ENCODE measurements at places on chromosomes 12 and 14.

- no peak for DNase-seq
These were observed 46.9 kb upstream of the DYNC1H1 start for GRCh38 chr14:101917413-101918017.

DNA sequence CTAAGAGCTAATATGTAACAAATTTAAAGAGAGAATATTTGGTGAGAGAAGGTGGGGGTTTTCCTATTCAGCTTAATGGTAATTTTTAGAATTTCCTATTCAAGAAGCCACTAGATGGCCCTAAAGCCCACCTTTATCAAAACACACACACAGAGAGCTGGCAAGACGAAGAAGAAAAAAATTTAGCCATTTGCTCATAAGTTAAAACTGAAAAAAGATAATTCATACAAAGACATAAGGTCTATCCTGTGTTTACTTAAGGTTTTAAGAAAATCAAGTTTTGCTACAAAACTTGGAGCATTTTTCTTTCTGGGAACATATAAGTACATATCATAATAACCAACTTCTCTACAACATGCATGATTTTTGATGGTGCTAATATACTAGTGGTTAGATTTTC, 46.8 kb upstream of the PCED1B start:
- no peak for DNase-seq

- DNase-seq: no peak
These were observed 24.0 kb downstream of the SSH1 start for GRCh38 chr12:108833355-108833733.

GRCh38 chr12:34334538-34334937, 312.2 kb downstream of the ALG10 start:
- DNase-seq: no peak

DNA sequence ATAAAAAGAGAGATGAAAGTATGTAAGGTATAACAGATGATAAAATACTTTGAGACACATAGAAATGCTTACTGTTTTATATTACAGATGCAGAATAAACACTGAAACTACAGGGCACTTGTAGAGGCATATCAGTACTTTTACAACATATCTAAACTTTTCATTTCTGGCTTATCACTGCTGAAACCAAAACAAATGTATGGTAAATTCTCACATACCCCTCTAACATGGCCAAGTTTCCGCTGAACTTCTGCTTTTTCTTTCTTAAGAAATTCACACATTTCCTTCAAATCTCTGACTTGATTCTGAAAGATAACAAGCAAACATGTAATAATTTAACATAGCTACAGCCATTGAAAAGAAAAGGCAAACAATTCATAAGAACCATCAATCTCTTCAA, 33.3 kb upstream of the C12orf50 start:
- no peak for DNase-seq

- DNase-seq: no peak
These were observed 536 bp upstream of the WNT1 start for GRCh38 chr12:48977290-48978281.

DNA sequence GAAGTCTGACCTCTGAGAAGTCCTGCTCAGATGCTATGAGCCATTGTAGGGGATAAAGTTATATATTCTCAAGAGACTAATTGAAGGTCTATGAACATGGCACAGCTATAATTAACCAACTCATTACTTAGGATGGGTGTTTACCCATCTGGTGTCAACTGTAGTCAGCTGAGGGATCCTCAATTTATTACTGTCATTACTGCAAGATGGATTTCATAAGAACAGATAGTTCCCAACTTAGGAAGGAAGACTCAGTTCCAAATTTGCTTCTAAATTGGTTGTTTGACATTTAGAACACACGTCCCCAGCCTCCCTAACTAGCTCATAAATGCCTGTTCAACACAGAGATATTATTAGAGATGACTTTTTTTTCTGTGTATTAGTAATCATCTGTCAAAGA, 81.4 kb downstream of the FRMD6 start:
- DNase-seq: no peak
